ENCODE measurements at places on chromosomes 12 and 14.

GRCh38 chr14:95071649-95072280 lies 85.6 kb downstream of the DICER1 start:
- DNase-seq, result no peak

- DNase-seq, result no peak
Measured at GRCh38 chr14:50083467-50084337, 32.7 kb downstream of the VCPKMT start.

DNA sequence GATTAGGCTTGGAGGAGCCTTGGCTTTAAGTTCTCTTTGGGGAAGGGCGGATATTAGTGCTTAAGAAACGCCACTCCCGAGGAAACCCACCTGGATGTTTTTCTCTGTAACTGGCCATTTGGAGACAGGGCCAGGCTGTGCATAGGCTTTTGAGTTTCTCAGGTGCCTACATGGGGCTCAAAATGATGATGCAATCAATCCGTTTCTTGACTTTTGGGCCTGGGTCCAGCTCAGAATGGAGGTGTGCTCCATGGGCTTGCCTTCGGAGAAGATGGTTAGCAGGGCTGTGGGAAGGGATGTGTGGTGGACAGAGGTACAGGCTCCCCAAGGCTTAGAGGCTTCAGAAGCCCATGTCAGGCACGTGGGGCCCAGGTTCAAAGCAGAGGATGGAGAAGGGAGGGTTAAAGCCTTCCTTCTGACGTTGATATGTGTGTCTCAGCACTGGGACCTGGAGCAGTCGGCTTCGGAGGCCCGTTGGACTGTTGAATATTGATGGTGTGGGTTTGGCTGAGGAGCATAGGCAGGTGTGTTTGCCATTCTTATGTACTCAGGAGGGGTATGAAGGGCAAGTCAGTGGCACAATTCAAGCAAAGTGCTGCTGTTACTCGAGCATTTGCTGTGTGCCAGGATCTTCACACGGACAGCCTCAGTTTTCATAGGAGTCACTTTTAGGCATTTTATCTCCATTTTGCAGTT lies 82.8 kb downstream of the SLC25A47 start:
- DNase-seq, result no peak

- DNase-seq, result no peak
Measured at GRCh38 chr14:73472185-73473114, 14.1 kb upstream of the NUMB start.

DNA sequence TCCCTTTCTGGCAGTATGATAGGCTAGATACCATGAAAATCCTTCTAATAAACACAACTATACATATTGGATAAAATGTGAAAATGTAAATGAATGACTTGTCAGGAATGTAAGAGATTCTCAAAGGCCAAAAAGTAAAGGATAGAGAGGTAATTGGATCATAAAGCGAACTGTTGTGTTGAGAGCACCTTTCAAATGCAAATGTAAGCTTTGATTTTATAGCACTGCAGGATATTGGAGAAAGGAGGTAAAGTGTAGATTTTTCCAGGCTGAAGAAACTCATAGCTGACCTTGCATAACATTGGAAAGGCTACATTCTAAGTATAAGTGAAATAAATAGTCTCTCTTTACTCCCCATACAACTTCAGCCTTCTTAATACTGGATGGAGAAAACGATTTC lies 54.0 kb downstream of the PTPRB start:
- DNase-seq, result no peak

DNA sequence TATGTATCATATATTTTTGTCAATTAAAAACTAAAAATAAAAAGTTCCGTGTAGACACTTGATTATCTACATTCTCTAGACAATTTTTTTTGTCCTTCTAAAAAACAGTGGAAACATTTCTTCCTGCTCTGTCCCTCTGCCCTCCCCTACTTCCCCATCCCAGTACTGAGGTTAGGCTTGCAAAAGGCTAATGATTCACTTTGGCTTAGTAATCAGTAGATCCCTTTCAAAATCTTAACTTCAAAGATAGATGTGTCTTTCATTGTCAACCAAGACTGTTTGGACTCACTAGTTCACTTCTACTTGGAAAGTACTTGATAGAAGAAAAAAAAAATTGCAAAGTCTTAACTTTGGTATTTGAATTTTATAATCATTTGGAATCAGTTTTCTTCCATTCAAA lies 3.8 kb downstream of the SETD3 start:
- no peak for DNase-seq

DNA sequence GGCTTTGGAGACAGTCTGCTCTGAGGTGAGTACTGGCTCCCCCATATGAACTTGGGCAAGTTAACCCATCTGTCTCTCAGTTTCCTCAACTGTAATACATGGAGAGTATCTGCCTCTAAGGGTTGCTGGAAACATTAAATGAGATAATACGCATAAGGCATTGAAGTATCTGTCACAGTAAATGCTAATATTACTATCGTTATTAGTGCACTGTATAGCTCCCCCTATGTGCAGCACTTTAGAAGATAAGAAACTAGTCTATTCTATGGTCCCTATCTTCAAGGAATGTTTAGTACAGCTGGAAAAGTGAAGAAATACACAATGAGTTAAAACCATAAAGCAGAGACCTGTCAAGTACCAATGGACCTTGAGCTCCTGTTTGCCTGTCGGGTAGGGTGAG lies 51.7 kb upstream of the CFL2 start:
- DNase-seq, result no peak

GRCh38 chr14:50619569-50620141 lies 48.5 kb downstream of the SAV1 start:
- no peak for DNase-seq

DNA sequence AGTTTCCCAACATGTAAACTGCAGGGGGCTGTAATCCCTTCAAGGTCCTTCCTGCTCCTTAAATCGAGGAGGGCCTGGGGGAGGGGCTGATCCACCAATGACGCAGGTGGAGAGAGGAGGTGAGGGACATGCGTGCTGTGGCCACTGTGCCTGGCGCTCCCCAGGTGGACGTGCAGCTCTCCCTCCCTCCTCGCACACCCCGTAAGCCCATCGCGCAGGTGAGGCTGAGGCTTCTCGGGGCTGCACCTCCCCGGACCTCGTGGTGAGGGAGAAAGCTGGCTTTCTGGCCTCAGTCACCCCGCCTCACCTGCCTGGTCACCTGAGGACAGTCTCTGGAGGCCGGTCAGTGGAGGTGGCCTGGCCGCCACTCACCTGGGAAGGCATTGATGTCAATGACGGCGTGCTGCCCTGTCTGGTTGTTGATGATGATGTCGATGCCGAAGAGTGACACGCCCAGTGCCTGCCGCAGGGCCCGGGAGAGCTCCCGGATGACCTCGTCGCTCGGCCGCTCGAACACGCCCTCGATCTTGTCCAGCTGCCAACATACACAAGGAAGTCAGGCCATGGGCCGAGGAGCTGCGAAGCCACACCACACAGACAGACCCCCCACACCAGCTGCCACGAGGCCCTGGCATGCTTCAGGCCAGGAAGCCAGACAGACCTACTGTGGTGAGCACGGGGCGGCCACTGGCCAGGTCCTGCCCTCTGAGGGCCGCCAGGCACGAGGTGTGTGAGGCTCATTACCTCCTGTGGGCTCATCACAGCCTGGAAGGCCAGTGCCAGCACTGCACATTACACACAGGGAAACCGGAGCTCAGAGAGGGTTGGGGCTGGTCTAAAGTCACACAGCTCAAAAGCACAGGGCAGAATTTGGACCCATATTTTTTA lies 23.3 kb downstream of the CHGA start:
- DNase-seq, result no peak

DNA sequence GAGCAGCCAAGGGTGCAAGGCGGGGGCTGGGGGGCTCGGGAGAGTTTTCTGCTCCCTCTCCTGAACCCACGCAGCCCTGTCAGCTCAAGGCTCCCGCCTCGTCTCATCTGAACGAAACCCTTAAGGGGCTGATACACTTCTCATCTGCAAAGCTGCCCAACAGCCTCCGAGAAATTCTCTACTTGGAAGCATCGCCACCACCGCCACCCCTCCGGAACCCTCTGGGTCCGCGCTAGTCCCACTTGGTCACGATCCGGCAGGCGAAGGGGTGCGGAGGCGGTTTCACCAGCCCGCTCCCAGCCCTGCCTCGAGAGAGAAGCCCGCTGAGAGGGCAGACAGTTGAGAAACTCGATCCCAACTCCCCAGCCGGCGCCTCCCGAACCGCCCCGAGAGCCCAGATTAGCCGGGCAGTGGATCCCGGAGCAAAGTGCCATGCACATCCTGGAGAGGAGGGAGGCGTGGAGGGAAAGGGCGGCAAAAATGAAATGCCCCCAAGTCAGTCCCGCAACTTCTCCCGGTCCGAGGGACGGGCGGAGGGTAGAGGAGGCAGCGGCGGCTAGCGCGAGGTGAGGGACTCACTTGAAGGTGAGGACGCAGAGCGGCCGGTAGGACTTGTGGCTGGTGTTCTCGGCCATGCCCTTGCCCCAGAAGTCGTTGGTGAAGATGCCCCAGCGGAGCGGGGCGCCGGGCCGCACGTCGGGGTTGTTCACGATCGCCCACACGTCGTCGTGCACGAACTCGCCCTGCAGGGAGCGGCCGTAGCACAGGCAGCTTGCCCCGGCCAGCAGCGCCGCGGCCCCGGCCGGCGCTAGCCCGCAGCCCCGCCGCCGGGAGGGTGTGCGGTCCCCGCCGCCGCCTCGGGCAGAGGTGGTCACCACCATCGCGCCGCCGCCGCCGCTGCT lies 620 bp downstream of the TMTC1 start:
- peak; percentile 41 for DNase-seq

GRCh38 chr14:35964697-35965286 lies 138.7 kb downstream of the BRMS1L start:
- no peak for DNase-seq

DNA sequence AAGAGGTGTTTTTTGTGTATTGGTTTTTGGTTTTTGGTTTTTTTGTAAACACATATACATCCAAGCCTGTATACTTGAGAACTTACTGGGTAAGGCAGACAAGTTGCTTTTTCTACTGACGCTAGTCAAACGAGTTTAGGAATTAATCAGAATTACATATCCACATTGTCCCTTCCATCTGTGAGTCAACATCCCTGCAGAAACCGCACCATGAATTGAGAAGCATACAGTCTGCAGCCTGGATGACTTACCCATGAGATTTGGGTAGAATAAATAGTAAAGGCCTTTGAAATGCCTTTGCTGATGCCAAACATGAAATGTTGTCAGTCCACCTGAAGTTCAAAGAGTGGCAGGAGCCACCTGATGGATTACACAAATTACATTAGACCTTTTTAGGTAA lies 21.4 kb upstream of the C12orf42 start:
- no peak for DNase-seq

GRCh38 chr12:94415066-94415465 lies 44.6 kb downstream of the CEP83 start:
- DNase-seq, result no peak

- DNase-seq, result no peak
Measured at GRCh38 chr12:54662026-54662425, 13.9 kb upstream of the DCD start.

DNA sequence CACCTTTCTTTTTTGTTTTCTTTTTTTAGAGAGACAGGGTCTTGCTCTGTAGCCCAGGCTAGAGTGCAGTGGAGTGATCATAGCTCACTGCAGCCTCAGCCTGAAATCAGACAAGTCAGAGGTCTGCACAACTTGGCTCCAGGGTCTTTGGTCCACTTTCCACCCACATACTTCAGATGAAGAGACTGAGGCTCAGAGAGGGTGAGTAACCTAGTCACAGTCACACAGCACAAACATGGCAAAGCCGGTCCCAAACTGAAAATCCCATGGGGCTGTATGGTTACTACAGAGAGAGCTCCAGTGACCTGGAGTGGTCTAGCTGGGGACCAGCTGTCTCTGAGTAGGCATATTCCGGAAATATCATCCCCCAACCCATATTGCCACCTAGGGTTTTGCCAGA lies 19.2 kb downstream of the LHX5 start:
- DNase-seq, result no peak

DNA sequence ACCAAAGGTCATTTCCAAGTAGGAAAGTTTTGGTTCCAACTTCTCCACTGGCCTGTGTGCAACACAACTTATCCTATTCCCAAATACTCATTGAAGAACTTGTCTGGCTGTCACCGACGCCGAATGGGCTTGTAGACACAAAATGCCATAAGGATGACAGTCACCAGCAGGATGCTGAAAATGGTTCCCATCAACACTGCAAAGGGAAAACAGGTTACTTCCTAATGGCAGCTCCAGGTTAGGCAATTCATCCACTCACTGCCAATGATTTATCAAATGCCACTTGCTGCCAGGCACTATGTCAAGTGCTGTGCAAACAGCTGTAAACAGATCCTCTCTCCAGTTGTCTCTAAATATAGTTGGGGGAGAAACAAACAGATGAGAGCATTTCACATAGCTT lies 6.1 kb downstream of the C12orf76 start:
- DNase-seq, result no peak

DNA sequence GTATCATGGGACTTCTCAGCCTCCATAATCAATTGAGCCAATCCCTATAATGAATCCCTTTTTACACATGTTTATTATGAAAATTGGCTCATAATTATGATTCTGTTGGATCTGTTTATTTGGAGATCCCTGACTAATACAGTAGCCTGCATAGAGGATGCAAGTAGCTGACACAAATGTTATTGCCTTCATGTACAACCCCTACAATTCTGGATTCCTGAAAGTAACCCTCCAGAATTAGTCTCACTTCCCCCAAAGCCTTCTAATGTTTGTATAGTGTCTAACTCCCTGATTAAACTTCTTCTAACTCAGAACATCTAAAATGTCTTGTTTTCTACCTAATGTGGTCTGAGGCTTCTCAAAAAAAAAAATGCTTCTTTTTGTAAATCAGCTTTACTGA lies 6.6 kb upstream of the SMIM10L1 start:
- no peak for DNase-seq

GRCh38 chr14:24297190-24297964 lies 2.2 kb downstream of the DHRS1 start:
- no peak for DNase-seq

DNA sequence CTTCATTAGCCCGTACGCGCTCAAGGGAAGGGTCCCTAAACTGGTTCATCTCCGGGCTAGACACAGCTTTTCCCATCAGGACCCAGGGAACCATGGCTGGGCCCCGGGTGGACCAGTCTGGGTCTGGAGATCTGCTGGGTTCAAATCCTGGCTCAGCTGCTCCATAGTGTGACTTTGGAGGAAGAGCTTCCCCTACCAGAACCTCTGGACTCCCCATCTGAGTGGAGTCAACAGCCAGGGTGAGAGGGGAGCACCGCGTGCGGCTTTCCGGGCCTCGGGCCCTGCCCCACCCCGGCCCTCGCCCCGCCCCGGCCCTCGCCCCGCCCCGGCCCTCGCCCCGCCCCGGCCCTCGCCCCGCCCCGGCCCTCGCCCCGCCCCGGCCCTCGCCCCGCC lies 41.2 kb downstream of the BEGAIN start:
- no peak for DNase-seq

DNA sequence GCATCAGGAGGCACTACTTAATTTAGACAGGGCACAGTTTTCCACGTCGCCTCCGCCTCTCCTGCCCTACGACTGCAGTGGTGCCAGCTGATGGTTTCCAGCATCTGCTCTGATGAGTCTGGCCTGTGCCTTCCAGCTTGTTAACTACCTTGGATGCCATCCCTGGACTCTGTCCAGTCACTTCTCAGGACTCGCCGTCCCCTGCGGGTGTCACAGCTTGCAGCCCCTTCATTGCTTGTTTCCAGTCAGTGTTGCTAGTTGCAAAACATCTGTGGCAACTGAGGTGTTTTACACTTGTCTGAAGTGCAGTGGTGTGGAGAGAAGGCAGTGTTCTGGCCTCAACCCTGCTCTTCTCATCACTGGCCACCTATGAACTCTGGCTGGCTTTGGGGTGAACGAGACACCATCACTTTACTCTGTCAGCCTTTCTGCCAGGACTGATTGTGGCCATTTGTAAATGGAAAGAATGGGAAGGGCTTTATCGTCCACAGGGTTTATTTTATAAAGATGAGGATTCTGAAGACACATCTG lies 8.3 kb downstream of the ADGRD1 start:
- no peak for DNase-seq

- DNase-seq, result no peak
Measured at GRCh38 chr14:86847140-86847539, 1145.8 kb downstream of the GALC start.

- DNase-seq, result no peak
Measured at GRCh38 chr12:53046655-53047220, 3.1 kb upstream of the TNS2 start.
